ENCODE measurements at places on chromosomes 16 and 17.

DNA sequence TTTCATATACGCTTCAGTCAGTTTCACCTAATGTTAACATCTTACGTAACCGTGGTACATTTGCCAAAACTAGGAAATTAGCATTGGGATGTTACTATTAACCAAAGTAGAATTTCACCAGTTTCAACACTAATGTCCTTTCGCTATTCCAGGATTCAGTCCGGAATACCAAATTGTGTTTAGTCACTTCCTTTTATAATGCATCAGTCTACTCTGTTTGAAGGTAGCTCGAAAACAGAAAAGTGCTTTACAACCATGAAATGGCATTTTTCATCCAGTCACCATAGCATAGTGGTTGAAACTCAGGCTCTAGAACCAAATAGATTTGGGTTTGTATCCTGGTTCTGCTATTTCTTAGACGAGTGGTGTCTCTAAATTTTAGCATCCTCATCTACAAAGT is 29.4 kb downstream of the AP2B1 start:
- DNase-seq, result no peak

DNA sequence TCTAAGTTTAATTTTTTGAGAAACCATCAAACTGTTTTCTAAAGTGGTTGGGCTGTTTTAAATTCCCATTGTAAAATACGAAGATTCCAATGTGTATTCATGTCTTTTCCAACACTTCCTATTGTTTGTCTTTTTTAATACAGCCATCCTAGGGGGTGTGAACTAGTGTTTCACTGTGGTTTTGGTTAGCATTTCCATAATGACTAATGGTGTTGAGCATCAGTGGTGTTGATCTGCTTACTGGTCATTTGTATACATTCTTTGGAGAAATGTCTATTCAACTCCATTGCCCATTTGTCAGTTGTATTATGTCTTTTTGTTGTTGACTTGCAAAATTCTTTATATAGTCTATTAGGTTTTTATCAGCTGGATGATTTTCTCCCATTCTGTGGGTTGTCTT is 239.2 kb upstream of the AXIN2 start:
- no peak for DNase-seq

GRCh38 chr16:330741-331140 is 21.8 kb downstream of the AXIN1 start:
- DNase-seq, result no peak

DNA sequence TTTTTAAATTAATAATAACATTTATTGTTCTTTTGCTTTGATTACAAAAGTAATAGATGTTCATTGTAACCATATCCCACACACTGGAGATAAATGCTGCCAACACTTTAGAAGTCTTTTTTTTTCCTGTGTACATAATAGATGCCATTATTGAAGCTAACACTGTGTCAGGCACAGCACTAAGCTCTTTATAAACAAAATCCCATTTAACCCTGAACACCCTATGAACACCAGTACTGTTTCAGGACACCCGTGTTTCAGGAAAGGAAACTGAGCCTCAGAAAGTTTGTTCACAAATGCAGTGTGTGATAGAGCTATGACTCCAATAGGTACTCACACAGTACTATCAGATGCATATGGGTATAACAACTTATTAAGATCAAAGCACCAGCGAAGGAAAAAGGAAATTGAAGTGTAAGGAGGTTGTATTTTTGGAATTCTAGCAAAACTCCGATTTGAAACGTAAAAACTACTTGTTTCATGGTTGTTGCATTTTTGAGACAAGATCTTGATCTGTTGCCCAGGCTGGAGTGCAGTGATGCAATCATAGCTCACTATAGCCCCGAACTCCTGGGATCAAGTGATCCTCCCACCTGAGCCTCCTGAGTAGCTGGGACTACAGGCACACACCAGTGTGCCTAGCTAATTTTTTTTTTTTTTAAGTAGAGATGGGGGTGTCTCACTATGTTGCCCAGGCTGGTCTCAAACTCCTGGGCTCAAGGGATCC is 2.0 kb upstream of the KIFC3 start:
- DNase-seq, result no peak

- DNase-seq, result no peak
Observed at GRCh38 chr17:7992924-7993323, 9.5 kb upstream of the GUCY2D start.

Measured in stimulated activated CD4-positive, alpha-beta T cell treated with anti-CD3 and anti-CD28 coated beads, Interleukin-4, amount 100 ng/mL, for 48 hours (primary cell).